ENCODE measurements at places on chromosomes 5 and 9.

- DNase-seq: no peak
Observed at GRCh38 chr9:99694393-99694792, 127.3 kb upstream of the NR4A3 start.

GRCh38 chr9:111149018-111149759 lies 110.9 kb upstream of the LPAR1 start:
- no peak for DNase-seq

DNA sequence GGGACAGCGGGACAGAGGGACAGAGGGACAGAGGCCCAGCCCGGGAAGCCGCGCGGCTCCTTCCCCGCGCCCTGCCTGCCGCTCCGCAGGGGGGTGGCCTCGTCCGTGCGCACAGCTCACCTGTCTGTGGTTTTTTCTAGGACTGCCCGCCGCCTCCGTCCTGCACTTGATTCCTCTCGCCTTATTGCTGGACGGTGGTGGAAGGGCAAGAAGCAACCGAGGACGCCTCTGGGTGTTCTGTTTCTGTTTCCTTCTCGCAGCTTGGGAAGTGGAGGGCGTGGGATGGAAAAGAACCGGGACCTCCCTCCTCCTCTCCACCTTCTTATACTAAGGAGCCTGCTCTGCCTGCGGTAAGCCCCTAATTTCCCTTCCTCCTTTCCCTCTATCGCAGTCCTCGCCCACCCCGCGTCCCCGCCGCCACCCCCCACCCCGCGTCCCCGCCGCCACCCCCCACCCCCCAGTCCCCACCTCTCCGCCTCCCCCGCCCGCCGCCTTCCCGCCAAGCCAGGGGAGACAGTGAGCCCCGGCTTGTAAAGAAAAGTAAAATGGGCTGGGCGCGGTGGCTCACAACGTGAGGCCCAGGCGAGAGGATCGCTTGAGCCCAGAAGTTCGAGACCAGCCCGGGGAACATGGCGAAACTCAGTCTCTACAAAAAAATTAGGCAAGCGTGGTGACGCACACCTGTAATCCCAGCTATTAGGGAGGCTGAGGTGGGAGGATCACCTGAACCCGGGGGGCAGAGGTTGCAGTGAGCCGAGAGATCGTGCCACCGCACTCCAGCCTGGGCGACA lies 9.6 kb upstream of the FLT4 start:
- DNase-seq: no peak

DNA sequence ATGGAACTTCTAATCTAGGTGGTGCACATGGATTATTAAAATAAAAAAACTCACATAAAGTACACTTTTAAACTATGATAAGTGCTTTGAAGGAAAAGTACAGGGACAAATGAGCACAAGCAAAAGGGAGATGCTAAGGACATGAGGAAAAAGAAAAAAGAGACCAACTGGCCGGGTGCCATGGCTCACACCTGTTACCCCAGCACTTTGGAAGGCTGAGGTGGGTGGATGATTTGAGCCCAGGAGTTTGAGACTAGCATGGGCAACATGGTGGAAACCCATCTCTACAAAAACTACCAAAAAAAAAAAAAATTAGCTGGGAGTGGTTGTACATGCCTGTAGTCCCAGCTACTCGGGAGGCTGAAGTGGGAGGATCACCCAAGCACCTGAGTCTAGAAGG lies 67.1 kb downstream of the SH3TC2 start:
- DNase-seq: no peak

- peak; percentile 97 for DNase-seq
Observed at GRCh38 chr9:26264709-26265601, 586.7 kb upstream of the TUSC1 start.

DNA sequence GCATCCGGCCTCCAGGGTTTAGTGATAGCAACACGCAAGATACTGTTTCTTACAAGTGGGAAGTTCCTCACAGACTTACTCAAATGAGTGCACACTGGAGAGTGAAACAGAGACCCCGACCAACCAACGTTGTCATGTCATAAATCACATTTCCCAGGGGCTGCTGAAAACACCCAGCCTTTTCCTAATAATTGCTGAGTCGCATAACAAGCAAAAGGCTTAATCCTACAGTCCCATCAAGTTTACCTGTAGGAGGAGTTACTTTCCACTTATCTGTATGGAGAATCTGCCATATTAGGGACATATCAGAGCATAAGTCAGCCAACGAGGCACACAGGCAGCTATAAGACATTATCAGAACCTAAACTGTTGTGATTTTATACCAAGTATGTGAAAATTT lies 156.4 kb upstream of the LHFPL2 start:
- DNase-seq: no peak

GRCh38 chr9:135901031-135901758 lies 6.2 kb downstream of the CAMSAP1 start:
- no peak for DNase-seq

GRCh38 chr5:158170060-158170459 lies 311.1 kb upstream of the CLINT1 start:
- DNase-seq: no peak

GRCh38 chr5:12214267-12215015 lies 310.2 kb upstream of the CTNND2 start:
- no peak for DNase-seq

DNA sequence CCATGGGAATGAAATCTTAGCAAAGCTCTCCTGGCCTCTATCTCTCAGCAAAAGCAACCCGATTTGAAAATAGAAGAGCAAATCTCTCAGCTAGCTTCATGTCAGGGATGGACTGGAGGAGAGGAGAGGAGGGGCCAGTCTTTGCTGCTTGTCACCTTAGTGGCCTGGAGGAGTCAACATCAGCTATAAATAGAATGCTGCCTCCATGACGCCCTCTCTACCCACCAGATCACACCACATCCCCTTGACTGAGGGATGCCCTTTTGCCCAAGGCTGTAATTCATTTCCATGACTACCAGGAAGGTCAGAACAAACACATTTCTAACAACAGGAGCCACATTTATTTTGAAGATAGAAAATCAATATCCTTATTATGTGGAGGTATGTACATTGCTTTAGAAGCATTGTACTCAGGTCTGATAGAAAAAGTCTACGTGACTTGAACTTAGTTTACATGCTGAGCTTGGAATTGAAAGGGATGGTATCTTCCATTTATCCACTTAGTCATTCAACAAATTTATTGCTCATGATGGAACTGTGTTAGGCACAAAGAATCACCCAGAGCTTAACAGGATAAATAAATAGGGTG lies 92.4 kb upstream of the LIFR start:
- DNase-seq: no peak

- peak; percentile 45 for DNase-seq
Observed at GRCh38 chr5:65186646-65187227, 295.0 kb downstream of the ADAMTS6 start.

DNA sequence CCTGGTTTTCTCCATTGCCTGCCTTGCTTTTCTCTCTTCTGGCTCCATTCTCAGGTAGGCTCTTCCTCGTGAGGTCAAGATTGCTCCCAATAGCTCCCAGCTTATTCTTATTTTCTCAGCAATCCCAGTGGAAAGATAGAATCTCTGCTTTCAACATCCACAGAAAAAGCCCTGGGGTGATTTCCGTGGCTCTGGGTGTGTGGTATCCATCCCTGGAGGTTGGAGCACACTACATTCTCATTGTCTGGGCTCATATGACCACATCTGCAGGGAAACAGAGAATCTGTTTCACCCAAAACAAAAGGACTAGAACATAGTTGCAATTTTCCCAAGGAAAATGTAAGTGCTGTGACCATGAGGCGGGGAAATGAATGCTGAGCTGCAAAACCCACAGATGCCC lies 236.0 kb downstream of the TENT4A start:
- DNase-seq: no peak

GRCh38 chr5:62593331-62593730 lies 14.7 kb downstream of the LRRC70 start:
- peak; percentile 24 for DNase-seq

DNA sequence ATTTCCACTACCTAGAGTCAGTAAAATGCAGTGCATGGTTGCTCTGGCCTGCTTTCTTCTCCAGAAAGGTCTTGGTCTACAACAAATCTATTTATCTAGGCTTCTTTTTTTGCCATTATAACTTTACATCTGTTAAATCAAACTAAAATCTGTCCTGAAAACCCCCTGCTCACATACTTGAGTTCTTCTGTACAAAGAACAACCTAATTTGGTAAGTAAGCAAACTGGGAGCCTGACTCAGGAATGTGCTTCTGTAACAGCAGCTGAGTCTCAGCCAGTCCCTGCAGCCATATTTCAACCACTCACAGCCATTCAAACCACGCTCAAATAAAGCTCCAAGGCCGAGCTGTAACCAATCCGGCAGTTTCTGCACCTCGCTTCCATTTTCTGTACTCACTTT lies 95.8 kb downstream of the PLPP1 start:
- DNase-seq: peak; percentile 83

DNA sequence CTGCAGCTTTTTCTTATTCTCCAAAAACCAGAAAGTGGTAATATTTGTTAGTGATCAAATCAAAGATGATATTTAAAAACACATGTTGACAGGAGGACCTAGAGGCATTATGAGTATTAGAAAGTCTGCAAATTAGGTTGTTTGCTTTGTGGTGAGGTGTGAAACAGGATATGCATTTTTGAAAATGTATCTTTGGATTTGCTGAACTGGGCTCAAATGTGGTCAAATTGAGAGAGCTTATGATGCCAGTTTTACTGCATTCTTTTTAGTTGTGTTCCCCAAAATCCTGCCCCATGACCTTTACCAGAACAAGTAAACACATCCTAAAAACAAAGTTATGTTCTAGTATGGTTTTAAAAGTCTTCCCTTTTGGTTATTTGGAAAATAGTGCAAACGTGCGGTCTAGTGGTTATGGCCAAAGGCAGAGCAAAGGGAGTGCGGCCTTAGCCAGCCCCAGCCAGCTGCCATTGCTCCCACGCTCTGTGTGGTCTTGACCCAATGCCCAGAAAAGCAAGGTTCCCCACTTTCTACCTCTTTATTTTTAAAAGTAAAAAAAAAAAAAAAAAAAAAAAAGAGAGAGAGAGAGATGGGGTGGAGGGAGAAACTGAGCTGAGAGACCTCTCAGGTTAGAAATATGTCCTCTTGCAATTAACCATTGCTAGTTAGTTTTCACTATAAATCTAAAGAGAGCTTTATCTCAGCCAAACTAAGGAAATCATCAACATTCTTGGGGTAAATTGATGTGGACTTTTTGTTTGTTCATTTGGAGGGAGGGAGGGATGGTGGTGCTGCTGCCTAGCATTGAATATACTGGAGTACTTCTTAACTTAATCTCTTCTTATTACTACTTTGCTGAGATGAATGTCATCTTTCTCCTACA lies 176.6 kb downstream of the ARHGAP26 start:
- no peak for DNase-seq

GRCh38 chr5:17058438-17058837 lies 122.3 kb upstream of the MYO10 start:
- DNase-seq: peak; percentile 25

DNA sequence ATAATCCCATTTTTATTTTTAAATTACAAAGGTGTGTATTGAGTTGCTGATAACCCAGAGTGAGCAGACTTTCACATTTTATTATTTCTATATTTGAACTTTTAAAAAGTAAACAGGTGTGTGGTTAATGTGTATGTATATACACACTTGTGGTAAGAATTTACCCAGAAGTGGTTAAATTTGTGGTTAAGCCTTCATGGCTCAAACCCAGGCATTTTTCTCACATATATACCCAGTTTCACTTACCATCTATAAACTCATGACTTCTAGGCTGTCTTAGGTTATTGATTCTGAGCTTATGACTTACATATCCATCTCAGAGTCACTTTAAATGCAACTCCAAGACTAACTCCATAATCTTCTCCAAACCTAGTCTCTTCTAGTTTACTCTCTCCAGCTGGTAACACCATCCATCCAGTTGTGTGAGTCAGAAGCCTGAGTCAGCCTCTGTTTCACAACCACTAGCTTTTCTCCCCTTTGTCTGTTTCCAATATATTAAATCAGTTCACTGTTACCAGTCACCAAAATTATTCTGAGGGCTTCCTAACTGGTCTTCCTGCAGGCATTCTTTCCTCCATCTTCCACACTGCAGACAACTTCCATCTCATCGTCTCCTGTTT lies 20.2 kb downstream of the ZBED3 start:
- peak; percentile 82 for DNase-seq

GRCh38 chr5:39083968-39084367 lies 9.8 kb upstream of the RICTOR start:
- no peak for DNase-seq

DNA sequence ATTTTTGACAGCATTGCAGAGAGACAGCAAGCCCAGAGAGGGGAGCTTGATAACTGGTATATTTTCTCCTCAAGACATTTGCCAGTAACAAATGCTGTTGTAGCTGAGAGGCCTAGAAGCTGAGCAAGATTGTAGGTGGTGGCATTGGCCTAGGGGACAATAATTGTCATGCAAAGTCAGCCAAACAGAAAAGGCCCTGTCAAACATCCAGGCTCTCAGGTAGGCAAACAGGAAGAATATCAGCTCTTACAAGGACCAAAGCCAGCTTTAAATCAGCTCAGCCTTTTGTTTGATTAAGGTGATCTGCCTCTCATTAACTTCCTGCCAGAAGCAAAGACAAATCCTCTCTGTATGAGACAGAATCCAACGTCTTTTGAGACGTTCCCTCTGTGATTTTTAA lies 29.7 kb upstream of the BARX1 start:
- DNase-seq: no peak

- no peak for DNase-seq
Observed at GRCh38 chr5:119019501-119019900, 31.2 kb upstream of the DTWD2 start.

DNA sequence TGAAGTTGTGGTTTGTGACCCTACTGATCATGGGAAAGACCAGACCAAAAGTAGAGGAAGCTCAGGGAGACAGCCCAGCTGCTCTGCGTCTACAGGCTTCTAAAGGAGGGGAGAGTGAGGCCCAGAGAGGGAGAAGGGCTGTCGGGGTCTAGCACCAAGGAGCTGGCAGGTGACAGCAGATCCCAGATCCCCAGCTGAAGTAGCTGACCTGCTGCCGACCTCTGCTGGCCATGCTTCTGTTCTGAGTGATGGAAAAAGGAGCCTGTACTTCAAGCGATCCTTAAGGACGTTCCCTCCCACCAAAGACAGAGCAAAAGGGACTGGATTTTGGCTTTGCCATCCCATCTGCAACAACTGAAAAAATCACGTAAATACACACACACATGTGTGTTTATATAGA lies 22.7 kb upstream of the QSOX2 start:
- DNase-seq: no peak

DNA sequence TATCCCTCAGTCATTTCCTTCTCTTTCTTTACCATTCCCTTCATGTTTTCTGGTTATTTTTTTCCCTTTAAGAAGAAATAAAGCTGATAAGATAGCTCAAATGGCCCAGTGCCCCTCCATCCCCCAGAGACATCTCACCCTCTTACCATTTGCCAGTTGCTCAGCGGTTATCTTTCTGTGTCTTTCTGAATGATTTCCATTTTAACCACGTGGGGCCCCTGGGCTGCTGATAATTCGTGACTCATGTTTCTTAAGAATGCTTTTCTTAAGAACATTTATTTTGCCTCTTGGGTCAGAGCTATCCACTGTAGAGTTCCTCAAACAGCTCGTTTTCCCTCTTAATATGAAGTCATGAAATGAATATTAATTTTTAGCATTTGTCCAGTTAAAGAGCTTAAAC lies 147.8 kb downstream of the MAST4 start:
- DNase-seq: no peak

- no peak for DNase-seq
Observed at GRCh38 chr5:5522336-5522735, 99.9 kb downstream of the ICE1 start.

GRCh38 chr5:129921204-129921603 lies 16.9 kb downstream of the CHSY3 start:
- DNase-seq: no peak

- DNase-seq: no peak
Observed at GRCh38 chr5:151673421-151673820, 13.3 kb downstream of the SPARC start.
